ENCODE measurements at places on chromosomes 5 and 9.

DNA sequence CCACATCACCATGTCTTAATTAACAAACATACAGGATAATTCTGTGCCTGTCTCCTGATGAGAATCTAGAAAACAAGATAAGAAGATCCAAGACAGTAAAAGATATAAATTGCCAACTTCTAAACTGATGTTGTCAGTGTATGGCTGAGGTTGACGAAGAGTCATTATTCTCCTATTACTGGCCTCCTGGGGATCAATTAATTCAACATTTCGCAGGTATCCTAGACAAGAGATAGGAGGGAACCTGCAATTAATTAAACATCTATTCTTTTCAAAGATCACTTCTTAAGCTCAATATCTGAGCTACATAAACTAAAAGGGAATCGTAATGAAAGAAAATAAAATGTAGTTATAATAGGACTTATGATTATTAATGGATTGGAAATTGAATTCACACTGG lies 232.0 kb upstream of the GRIA1 start:
- no peak for DNase-seq

DNA sequence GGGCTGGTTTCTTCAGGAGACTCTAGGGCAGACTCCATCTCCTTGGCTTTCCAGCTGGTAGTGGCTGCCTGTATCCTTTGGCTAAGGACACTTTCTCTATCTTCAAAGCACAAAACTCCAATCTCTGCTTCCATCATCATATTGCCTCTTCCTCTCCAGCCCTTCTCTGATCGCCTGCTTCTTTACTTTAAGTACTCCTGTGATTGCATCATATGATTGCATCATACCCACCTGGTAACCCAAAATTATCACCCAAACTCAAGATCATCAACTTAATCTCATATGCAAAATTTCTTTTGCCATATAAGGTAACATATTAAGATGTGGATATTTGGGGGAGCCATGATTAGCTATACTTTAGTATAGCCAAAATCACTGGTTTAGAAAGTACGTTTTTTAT lies 1092.6 kb upstream of the CDH6 start:
- DNase-seq: no peak

- no peak for DNase-seq
These were observed 10.5 kb upstream of the NDST1 start for GRCh38 chr5:150497274-150497988.

DNA sequence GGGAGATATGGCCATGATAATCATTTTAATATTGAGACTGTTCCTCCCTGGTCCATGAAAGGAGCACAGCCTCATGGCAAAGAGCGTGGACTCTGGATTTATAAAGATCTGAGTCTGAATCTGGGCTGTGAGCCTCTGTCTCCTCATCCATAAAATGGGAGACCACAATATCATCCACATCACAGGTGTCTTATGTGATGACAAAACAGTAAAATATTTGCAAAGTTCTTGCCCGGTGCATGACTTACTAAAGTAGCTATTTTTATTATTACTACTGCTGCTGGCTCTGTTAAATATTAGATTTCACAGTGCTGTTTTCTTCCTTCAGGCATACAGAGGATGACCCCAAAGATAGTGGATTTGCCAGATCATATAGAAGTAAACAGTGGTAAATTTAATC lies 74.1 kb downstream of the TEK start:
- no peak for DNase-seq

DNA sequence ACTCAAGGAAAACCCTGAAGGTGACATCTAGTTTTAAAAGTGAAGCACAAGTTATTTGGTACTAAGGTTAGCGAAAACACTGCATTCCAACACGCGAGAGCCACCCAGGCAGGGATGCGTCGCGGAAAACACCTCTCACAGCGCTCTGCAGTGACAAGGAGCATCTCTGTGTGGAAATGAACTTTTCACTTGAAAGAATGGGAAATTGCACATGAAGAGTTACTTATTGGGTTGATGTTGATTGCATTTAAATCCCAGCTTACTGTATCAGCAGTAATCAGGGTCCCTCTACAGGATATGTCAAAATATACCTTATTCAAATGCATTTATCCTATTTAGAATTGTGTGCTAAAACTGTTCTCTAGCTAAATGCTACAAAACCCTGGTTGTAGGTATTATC lies 144.4 kb downstream of the BNC2 start:
- DNase-seq: no peak

DNA sequence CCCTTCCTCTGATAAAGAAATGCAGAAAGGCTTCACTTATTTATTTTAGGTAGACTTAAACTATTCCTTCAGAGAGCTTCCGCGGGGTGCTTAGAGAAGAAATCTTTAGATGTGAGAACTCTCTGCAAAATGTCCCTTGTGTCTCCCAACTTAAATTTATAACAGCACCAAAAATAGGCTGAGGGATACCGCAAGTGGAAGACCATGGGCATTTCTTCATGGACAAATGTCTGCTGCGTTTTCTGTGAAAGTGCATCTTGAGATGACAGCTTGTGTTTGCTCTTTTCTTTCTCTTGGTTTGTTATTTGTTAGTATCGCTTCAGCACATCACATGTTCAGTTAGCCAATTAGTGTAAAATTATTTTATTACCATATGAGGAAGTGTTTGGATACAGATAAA lies 15.3 kb upstream of the GRIN3A start:
- DNase-seq: no peak

DNA sequence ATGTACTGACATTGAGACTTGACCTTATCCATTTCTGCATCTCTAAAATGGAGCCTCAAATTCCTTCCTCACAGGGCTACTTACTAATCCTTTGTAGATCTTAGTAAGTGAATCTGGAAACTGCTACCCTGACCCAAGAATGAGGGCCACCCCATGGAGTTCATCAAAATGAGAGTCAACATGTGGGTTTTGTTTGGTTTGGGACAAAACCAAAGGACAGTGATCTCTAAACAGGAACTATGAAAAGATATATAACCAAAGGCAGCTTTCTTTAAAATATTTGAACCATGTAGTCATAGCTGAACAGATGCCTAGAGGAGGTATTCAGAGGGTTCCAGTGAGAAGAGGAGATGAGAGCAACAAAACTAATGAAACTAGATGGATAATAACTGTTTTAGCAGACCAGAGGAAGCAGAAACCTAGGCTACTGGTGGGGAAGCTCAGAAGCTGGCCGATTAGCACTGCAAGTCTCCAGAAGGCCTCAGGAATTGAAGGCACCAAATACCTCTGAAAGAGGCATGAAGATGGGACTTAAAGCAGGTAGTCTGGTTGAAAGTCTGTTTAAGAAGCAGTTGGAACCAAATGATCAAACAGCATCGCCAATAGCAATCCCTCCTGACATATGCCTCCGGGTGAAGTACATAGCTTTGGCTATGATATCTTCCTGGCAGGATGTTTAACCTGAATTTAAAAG lies 45.8 kb downstream of the THOC3 start:
- DNase-seq: no peak

DNA sequence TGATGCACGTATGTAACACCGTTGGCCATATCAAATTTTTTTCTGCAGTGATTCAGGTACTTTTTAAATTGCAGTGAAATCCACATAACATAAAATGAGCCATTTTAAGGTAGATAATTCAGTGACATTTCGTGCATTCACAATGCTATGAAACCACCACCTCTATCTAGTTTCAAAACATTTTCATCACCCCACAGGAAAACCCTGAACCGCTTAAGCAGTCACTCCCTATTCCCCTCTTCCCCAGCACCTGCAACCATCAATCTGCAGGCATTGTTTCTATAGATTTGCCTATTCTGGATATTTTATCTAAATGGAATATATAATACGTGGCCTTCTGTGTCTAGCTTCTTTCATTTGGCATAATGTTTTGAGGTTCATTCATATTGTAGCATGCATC lies 79.2 kb downstream of the BOD1 start:
- no peak for DNase-seq

DNA sequence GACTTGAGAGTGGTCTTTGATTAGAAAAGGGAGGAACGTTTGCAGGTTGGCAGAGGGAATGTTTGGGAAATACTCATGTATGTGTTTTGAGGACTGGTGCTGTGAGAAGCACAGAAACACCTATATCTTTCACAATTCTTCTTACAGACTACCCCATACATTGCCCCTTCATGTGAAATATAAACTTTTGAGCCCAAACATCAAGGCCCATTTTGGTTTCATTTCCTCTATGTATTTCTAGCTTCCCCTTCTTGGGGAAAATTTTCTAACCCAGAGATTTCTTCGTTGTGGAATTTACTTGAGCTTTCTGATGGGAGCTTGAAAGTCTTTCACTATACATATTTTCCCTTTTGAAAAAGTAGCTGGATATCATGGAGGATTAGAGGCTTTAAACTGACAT lies 67.6 kb downstream of the FYB1 start:
- DNase-seq: no peak
